ENCODE measurements at places on chromosomes 5 and 9. TPM values are rescaled to one million over a fixed set of nuclear protein-coding genes. Genes with fewer than 3 reads are reported as not detected.

DNA sequence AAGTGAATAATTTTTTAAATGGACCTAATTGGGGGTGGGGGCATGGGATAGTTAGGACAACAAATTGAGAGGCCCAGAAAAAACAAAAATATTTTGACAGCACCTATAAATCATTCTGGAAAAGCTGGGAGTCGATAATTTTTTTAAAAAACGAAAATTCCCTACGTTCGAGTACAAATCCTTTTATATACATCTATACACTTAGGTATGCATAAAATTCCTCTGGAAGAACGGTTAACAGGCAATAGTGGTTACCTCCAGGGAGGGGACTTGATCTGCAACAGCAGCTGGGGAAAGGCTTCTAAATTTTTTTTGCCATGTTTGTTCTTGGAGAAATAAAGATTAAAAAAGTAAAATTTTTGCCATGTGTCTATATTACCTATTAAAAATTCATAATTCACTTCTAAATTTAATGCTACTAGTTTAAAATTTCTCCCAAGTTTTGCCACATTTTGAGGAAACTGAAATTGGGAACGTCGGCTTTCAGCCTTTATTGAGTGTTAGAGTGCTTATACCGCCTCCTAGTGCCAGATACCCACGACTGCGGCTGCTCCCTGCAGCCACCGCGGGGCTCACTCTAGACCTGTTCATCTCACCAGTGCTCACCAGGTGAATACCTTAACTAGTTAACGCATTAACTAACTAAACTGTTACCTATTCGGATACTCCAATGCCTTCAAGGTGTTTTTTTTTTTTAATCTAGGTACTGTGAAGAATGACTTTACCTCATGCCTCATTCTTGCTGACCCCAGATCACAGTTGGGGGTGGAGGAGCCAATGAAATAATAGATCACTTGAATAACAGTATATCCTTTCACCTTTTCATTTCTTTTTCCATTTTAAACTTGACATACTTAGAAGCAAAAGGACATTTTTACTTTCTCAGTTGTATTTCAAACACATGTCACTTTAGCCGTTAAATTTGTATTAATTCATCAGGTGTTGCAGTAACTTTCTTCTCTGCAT lies 1.8 kb upstream of the BHMT start:
- peak; percentile 28 for DNase-seq

DNA sequence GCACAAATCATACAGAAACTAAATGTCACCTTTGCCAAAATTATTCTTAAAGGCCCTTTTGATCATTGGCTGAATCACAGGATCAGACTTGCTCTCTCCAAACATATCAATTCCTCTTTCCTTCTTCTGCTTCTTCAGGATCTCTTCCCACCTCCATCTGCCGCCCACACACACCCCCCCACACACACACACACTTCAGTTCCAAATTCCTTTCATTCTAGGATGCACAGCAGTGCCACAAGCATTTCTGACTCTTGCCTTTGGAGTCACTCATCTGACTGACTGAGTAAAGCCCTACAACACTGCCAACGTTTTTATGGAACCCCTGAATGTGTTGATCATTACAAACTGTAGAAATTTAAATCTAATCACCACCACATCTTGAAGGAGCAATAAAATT lies 22.9 kb downstream of the DNAH5 start:
- DNase-seq = no peak

GRCh38 chr5:177029498-177029897 lies 7.0 kb downstream of the ZNF346 start:
- DNase-seq = no peak

GRCh38 chr9:9173264-9173663 lies 1373.7 kb upstream of the DMAC1 start:
- DNase-seq = no peak

GRCh38 chr5:107604990-107605389 lies 65.7 kb downstream of the EFNA5 start:
- DNase-seq = no peak

DNA sequence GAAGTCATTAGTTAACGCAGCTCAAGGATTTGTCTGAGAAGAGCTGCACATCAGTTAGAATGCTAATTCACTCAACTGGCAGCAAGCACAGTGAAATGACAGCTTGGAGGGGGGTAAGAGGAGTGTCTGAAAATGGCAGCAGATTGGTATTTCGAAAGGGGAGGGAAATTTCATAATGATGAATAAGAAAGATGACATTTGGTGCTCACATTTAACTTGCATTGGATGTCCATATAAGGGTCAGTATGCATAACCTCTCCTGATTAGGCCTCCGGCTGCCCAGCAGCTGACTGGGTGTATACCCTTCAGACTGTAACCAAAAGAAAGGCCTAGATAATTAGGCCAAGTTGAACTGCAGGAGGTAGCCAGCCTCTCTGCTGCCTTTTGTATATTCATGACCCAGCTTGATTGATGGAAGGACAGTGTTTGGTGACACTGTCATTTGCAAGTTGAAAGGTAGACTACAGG lies 131.0 kb downstream of the PBX3 start:
- DNase-seq = no peak

DNA sequence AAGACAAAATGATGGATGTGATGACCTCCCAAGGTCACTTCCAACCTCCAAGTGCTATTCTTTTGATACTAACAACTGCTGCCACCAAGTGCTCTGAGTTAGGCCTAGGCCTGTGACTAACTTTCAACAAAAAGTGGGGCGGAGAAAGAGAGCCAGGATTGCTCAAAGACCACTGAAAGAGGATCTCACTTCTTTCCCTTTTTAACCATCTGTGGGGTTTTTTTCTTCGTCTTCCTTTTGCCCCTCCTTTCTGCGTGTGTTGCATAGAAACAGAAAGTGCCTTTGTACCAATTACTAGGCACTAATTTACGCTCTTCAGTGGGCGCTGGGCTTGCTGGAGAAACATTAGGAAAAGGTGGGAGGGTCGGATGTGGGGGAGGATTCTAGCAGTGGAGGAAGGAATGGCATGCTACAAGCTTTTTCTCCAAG lies 8.0 kb downstream of the KLF9 start:
- no peak for DNase-seq

GRCh38 chr9:112914524-112914923 lies 23.8 kb upstream of the SLC46A2 start:
- peak; percentile 55 for DNase-seq

GRCh38 chr9:133115604-133116345 lies 5.3 kb downstream of the RALGDS start:
- DNase-seq = no peak

- no peak for DNase-seq
Observed at GRCh38 chr9:134294153-134295071, 31.8 kb upstream of the RXRA start.

GRCh38 chr9:115374724-115375268 lies 256.8 kb upstream of the TNC start:
- no peak for DNase-seq

- no peak for DNase-seq
Observed at GRCh38 chr5:68953875-68954617, 139.8 kb upstream of the SLC30A5 start.

- no peak for DNase-seq
Observed at GRCh38 chr9:131744720-131745201, 4.9 kb upstream of the RAPGEF1 start.

DNA sequence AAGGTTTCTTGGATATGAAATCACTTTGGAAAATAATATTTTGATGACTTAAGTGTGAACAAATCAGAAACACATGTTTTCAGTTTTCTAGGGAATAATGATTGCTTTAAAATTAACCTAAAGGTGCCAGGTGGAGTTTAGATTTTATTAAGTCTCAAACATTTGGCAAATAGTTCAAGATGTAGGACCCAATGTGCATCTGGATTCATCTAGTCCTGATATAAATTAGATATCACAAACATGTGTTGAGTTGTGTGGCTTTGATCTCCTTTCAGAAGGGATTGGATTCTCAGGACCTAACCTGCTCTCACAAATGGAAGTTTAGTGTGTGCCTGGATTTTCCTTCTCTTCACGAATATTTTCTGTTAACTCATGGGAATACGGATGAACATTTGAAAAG lies 291.4 kb upstream of the ISL1 start:
- no peak for DNase-seq

- DNase-seq = peak; percentile 92
Observed at GRCh38 chr9:12813960-12814876, 39.4 kb downstream of the LURAP1L start.

- peak; percentile 68 for DNase-seq
Observed at GRCh38 chr9:95313010-95313498, 4.5 kb downstream of the FANCC start.

DNA sequence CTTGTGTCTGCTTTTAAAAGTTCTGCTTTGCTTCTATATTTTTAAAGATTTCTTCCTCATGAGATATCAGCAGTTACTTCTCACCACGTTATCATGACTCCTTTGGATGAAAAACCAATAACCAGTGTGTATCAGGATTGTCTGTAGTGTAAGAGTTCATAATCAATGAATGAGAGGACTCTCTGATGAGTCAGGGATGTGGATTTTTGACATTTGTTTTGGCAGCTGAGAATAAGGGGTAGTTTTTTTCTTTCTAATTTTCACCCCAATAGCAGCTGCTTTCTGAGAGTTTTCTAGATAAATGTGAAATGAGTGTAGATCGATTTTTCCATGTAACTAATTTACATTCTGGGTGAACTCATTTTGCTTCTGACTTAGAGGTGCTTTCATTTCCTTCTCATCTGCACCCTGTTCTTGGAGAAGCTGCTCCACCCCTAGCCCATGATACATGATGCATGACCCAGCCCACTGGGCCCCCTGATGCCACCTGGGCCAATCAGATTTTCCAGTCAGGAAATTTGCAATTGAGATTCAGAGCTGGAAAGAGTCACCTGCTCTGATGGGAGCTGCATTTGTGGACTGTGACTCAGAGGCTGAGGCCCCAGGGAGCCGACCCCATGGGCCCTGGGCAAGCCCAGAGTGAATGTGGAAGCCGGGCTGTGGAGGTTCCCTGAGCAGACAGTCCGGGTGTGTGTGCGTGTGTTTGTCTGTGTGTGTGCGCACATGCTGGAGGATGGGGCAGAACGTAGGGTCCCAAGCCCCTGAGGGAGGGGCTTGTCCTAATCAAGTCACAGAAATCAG lies 159.3 kb downstream of the RGS3 start:
- DNase-seq = peak; percentile 74

DNA sequence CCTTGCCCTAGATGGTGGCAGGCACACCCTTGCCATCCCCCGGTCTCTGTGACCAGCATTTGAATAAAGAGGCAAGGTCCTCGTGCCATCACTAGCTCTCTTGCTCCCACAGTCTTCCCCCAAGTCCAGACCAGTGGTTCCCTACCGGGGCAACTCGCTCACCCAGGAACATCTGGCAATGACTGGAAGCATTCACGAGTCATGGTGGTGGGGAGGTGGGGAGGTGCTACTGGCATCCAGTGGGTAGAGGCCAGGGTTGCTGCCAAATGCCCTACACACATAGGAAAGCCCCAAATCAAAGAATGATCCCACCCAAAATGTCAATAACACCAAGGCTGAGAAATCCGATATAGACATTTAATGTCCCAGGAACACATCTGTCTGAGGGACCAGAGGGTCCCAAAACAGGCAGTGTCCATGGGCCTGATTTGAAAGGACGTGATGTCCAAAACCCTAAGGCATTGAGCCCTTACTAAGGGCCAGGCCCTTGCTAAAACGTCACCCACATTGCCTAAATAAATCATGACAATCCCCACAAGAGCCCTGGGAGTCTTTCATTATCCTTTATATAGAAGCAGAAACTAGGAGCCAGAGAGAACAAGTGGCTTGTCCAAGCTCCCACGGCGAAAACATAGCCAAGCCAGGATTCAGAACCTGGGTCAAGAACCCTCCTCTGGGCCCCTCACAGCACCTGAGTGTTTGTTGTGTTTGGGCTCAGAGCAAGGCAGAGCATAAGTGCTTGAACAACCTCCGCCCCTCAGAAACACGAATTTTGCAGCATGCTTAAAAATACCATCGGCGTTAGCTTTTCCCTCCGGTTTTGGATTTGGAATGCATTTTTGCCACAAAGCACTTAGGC lies 119.3 kb upstream of the WWC1 start:
- DNase-seq = no peak

- no peak for DNase-seq
Observed at GRCh38 chr5:139199321-139199720, 1.2 kb upstream of the SIL1 start.

- DNase-seq = no peak
Observed at GRCh38 chr5:34928267-34928666, 1.1 kb upstream of the DNAJC21 start.

DNA sequence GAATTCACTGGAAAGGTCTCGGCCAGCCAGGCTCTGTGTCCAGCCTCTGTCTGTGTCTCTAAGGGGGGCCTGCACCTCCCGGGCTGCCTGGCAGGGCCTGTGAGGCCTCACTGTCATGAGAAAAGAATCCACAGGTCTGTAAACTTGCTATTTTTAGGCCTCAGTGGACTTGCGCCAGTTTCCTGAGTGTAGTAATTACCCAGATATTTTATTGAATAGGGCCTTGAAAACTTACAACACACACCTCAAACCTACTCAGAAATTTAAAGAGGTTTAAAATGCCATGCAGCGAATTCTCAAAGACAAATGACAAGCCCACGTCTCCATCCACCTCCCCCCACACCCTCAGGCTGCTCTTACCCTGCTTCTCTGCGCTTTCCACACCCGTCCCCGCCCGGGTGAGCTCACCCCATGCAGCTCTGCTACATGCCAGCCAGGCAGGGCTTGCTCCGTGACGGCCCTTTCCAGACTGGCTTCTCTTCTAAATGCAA lies 8.8 kb upstream of the TENT4A start:
- no peak for DNase-seq

DNA sequence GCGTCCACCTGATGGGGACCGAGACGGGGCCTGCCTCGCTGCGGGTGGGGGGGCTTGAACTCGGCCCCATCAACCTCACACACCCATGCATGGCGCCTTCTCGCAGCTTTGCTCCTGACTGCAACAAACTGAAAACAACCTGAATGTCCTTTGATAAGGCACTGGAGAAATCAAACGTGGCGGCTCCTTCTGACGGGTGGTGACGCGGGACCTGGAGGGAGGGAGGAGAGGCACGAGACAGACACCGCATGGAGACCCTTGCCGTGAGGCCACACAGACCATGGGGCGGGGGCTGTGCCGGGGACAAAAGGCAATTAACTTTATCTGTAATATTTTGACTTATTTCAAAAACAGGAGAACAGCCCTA lies 48.6 kb downstream of the NACC2 start:
- DNase-seq = no peak

Gene ADAMTS12
- total RNA-seq = not detected

Gene ZFP2
- not detected for total RNA-seq

Gene FBXO4
- total RNA-seq = 7.5 TPM

Gene SPINK6
- not detected for total RNA-seq

Gene N4BP3
- 0.39 TPM for total RNA-seq

Gene PCDHGA11
- total RNA-seq = 0.13 TPM

Gene CCDC192
- total RNA-seq = not detected

Gene NMUR2
- 20.6 TPM for total RNA-seq

Gene SLC4A9
- total RNA-seq = 0.08 TPM

Gene PHF2
- total RNA-seq = 14.2 TPM

Gene CSF2
- total RNA-seq = 3.4 TPM

Gene PTPDC1
- total RNA-seq = 8.2 TPM

Gene SPATA24
- total RNA-seq = 10.4 TPM

Gene RNF180
- not detected for total RNA-seq

Gene PCDHGA10
- total RNA-seq = 4.3 TPM

Gene BTNL8
- total RNA-seq = 0.13 TPM

Gene CDKN2A
- total RNA-seq = 871 TPM

Gene IL4
- total RNA-seq = not detected

Gene JAKMIP2
- total RNA-seq = 0.03 TPM

Gene PFN3
- not detected for total RNA-seq

Gene ACOT12
- not detected for total RNA-seq

Gene RLN1
- not detected for total RNA-seq

Measured in HT-29 (cell line).